ENCODE measurements at places on chromosomes 3 and 15.

- DNase-seq, result no peak
Measured at GRCh38 chr15:77457191-77457904, 36.7 kb downstream of the HMG20A start.

DNA sequence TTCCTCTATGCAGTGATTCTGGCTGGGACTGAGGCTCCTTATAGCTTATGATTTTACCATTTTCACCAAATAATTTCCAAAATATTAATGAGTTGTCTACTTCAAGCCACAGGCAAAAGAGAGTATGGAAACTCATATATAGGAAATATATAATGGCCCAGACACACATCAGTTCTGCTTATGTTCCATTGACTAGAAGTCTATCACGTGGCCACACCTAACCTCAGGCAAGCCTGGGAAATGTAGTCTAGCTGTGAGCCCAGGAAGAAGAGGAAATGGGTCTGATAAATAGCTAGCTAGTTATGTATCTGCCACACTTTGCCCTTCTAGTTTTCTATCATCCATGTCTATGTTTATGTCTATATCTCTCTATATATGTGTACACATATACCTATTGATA, 195.1 kb downstream of the OTOL1 start:
- no peak for DNase-seq

DNA sequence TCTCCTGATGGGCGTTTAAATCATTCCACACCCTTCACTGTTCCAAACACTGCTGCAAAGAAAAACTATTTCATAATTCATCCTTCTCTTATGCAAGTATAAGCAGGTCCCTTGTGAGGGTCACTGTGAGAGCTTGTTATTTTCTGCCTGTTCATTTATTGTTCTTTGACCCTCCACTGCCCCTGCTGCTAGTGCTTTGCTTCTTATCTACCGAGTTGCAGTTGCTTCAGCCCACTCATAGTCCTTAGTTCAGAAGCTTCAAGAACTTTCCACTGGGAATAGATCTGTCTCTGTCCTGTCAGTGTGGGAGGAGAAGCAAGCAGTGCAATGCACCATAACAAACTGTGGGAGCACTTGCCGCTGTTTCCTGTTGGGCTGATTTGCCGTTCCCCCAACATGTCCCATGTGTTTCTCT, 39.8 kb downstream of the RIOX2 start:
- no peak for DNase-seq

GRCh38 chr15:81195339-81195864, 1.3 kb upstream of the IL16 start:
- DNase-seq, result no peak

DNA sequence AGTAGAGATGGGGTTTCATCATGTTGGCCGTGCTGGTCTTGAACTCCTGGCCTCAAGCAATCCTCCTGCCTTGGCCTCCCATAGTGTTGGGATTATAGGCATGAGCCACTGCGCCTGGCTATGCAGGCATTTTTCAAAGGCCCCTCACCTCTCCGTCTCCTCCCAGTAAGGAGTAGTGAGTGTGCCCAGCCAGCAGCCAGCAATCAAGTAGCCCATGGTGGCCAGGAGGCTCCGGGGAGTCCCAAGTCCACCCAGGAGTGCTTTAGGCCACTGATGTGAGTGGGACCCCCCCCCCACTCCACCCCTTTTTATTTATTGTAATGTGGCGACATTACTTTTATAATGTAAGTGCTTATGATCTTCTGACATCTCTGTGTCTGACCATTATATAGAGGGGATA, 8.1 kb downstream of the ISG20 start:
- DNase-seq, result no peak

DNA sequence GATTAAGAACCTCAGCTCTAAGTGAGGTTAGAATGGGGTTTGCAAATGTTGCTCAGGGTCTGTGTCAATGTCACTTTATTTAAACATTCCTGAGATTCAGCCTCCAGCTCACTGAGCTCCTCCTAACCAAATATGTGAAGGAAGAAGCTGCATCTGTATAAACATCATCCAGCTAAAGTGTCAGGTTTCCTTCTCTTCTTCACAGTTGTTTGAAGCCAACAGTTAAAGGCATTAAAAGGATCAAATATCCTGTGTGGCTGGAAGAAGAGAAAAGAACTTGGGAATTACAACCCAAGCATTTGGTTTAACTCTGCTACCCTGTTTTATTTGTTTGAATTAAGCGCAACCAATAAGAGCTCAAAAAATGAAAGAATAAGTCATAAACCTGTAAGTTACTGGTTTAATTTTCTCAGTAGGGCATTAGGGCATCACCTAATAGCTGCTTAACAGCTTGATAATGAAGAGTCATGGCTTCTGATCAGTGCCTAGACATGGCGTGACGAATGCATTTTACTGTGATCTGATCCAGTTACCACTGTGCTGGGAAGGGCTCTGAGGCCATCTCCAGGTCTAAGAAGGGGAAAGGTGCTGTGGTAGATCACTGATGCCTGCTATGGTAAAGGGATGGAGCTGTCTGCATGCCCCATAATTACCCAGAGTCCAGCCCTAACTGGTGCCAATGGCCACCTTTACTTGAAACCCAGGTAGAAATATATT, 165.7 kb upstream of the TSC22D2 start:
- DNase-seq, result no peak

DNA sequence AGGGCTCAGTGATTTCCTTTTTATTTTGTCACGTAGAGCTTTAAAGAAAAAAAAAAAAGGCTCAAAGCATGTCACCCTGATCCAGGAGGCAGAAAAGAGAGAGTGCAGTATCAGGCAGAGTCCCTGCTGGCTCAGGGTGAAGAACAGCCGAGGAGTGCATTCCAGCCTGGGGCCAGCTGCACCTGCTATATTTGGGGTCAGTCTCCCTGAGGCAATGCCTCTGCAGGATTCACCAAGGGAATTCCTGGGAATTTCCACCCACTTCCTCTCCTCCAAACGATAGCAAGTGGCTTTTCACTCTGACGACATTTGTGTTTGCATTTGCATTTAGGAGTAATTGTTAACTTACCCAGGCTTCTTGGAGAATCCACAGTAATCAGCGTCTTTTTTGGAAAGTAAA, 202.9 kb upstream of the CTNNB1 start:
- no peak for DNase-seq

GRCh38 chr3:30114918-30115317, 491.5 kb upstream of the TGFBR2 start:
- no peak for DNase-seq

DNA sequence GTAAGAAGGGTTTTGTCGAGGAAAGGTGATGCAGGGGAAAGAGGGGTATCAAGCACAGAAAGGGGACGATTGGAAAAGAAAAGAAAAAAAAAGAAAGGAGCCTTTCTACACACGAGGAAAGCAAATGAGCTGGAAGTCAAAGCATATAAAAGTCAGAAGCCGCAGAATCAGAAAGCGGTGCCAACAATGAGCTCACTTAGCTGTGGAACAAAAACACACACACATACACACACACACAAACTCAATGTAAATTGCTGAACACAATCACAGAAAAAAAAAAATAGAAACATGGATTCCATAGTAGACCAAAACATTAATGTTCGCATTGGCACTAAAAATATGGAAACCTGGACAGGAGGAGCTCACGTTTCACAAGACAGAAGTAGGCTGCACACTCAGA, 63.4 kb upstream of the FEZF2 start:
- no peak for DNase-seq

DNA sequence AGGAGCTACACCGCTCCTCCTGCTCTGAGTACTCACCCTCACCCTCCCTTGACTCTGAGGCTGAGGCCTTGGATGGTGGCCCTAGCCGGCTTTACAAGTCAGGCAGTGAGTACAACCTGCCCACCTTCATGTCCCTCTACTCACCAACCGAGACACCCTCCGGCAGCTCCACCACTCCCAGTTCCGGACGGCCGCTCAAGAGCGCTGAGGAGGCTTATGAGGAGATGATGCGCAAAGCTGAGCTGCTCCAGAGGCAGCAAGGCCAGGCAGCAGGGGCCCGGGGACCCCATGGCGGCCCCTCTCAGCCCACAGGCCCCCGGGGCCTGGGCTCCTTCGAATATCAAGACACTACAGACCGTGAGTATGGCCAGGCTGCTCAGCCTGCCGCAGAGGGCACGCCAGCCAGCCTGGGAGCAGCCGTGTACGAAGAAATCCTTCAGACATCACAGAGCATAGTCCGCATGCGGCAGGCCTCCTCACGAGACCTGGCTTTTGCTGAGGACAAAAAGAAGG, 21.2 kb upstream of the APEH start:
- DNase-seq, result no peak

- peak; percentile 8 for DNase-seq
Measured at GRCh38 chr3:59559721-59560435, 510.1 kb upstream of the CFAP20DC start.

- DNase-seq, result no peak
Measured at GRCh38 chr3:150107429-150108175, 136.9 kb upstream of the PFN2 start.

Measured in activated CD4-positive, alpha-beta T cell treated with anti-CD3 and anti-CD28 coated beads, Interleukin-2, amount 50 U/mL, for 24 hours (primary cell).